ENCODE measurements at places on chromosomes 2 and 18.

DNA sequence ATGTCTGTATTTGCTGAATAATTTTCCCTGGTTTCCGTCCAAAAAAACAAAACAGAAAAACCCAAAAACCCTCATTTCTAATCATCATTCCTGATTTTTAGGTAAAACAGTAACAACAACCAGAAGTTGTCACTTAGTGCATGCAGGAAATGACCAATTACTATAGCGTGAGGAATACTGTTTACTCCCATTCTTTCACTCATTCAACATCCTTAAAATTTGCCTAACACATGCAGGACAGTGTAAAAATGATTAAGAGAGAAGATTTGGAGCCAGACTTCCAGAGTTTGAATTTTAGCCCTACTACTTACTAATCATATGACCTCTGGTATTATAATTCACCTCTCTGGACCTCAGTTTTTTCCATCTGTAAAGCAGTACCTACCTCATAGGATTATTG lies 83.1 kb downstream of the FIGN start:
- DNase-seq: peak; percentile 18

DNA sequence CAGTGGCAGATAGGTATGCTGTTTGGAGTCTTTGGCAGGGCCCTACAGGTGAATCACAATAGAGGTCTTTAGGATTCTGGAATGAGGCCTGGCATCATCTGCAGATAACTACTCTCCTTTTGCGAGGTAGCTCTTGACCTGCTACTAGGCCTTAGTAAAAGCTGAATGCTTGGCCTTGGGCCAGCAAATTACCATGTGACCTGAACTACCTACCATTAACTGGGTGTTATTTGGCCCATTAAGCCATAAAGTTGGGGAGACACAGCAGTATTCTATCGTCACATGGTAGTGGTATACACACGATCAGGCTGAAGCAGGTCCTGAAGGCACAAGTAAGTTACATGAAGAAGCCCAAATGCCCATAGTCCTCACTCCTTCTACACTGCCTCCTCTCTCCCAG lies 178.2 kb downstream of the PPP1R1C start:
- DNase-seq: no peak

GRCh38 chr2:23244617-23245016 lies 140.4 kb upstream of the KLHL29 start:
- no peak for DNase-seq

- no peak for DNase-seq
Measured at GRCh38 chr2:97751752-97752151, 38.4 kb downstream of the ZAP70 start.

- no peak for DNase-seq
Measured at GRCh38 chr2:14313341-14313740, 319.2 kb upstream of the LRATD1 start.

- peak; percentile 63 for DNase-seq
Measured at GRCh38 chr2:88212251-88212790, 42.2 kb downstream of the THNSL2 start.

- DNase-seq: no peak
Measured at GRCh38 chr18:11862468-11863137, 11.4 kb downstream of the CHMP1B start.
